Left cardiac atrium (tissue), 4 donors: ENCODE measurements at places on chromosomes 6 and 20. TPM values are rescaled to one million over a fixed set of nuclear protein-coding genes. Genes with fewer than 3 reads are reported as not detected.

Gene ADGB
- not detected for total RNA-seq

Gene LEMD2
- 26.0 TPM for total RNA-seq

Gene PBOV1
- total RNA-seq, result not detected

Gene TRIM15
- not detected for total RNA-seq

Gene TRIM26
- total RNA-seq, result 24.1 TPM

DNA sequence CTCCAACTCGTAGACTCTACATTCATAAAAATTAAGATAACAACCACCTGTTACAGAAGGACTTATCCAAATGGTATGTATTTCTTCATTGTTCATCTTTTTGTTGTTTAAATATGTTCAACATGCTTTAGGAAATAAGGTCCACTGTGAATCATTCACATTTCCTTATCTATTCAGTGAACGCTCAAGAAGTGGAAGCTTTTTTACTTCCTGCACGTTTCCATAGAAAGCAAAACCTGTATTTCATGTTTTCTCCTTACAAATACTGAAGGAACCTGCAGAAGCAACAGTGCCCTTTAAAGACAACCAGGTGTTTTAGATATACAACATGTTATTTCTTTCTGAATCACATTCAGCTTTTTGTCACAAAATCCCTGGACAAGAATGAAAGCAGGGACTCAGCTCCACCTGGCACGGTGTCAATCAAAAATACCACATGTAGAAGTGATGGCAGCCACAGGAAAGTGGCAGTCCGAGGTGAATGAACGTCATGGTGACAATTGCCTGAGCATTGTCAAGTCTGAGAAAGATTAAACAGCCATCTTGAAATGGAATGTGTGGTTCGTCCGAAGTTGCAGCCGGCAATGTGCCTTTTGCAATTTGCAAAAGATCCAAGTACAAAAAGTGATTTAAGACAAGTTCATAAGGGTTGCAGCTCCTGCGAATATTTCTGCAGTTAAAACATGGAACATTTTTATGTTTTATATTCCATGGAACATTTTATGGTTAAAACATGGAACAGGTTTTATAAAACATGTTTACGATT lies 66.7 kb upstream of the RIPOR2 start:
- no peak for DNase-seq

GRCh38 chr6:148935705-148936435 lies 189.0 kb downstream of the UST start:
- no peak for DNase-seq

- no peak for DNase-seq
Measured at GRCh38 chr20:59039233-59039632, 3.4 kb downstream of the PRELID3B start.

DNA sequence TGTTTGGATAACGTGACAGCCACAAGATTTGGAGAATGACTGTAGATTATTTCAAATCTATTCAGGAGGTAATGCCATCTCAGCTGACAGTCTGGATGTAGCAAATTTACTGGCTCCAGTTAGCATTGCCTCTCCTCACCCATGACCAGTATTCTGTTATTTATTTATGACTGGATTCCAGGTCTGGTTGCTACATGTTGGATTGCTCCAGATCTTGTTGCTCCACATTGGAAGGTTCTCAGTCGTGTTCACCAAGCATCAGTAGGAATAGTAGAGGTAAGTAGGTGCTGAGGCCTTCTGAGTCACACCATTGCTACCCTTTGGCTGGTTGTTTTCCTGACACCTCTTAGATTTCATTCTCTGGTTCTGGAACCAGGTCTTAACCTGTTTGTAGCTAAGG lies 69.5 kb upstream of the ELOVL5 start:
- DNase-seq, result no peak

DNA sequence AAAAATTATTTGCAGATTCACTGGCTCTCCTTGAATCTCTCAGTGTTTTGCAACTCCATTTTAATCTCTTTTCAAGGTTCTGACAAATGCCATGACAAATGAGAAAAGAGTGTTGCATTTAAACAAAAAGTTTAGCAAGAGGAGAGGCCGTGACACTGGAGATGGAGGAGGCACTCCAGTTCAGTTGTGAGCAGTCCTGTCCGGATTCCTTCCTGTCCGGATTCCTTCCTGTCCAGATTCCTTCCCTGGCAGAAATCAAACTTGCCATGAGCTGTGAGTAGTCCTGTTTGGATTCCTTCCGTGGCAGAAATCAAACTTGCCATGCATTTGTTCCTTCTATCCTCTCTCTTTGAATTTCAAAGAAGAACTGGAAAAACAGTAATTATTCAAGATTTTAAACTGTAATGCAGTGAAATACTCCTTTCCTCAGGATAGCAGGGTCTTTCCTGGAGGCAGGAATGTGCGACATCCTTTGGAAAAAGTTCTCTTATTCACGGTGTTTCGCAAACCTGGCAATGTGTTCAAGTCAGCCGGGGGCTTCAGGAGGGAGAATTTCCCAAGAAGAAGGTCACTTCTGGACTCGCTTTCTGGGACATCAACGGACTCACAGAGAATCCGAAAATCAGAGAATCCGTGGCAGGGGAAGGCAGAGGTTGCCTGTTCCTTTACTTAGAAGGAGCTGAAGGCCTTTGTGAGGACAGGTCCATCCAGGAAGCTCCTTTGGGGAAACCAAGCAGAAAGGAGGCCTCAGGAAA lies 48.7 kb upstream of the DACT2 start:
- DNase-seq, result peak; percentile 18

DNA sequence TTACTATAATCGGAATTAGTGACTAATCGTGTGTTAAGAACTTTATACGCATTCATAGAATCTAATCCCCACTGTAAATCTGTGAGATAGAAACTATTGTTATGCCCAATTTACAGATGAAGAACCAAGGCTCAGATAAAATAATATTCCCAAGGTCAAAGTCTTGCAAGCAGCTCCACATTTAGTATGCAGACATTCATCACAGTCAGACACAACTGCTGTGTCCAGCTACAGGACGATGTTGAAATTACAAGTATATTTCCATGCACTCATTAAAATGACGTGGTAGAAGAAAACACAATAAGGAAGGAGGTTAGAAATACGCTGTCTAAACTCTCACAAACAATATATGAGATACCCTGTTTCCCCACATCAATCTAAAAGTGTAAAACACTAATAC lies 82.5 kb downstream of the PREX1 start:
- no peak for DNase-seq

DNA sequence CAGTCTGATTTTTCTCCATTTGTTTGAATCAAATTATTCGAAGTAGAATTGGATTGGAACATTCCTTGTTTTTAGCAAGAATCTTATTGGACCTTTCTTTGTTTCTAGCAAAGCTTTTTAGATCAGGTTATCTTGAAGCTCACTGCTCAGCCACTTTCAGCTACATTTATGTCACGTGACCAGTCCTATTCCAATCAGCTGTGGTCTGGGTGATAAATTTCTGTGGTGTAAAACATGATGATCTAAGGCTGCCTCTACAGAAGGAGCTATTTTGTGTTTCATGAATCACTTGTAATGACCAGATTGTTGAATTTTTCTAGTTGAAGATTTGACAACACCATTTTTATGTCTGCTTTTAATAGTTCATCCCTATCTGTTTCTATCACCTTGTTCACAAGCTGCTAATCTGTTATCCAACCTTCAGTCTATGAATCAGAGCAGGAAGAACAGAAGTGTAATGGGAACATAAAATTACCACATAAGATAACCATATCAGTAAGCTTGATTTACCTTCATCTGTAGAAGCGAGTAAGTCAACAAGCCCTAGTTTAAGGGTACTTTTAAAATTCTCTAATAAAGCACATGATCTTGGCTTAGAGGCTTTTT lies 101.0 kb upstream of the MAP3K7 start:
- no peak for DNase-seq

DNA sequence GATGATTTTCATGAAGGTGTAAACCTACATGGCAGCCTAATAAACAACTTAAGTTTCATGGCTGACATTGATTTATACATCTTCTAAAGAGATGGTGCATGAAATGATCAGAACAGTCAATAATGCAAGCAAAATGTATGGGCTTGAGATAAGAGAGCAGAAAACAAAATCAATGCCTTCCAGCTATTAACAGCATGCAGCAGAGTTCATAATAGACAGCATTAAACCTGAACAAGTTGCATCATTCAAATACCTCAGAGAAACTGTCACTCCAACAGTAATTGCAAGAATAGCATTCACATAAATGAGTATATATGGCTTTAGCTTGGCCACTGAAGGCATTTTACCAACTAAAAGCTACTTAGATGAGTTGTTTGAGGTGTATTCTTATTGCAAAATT lies 319.6 kb upstream of the ARID1B start:
- no peak for DNase-seq

DNA sequence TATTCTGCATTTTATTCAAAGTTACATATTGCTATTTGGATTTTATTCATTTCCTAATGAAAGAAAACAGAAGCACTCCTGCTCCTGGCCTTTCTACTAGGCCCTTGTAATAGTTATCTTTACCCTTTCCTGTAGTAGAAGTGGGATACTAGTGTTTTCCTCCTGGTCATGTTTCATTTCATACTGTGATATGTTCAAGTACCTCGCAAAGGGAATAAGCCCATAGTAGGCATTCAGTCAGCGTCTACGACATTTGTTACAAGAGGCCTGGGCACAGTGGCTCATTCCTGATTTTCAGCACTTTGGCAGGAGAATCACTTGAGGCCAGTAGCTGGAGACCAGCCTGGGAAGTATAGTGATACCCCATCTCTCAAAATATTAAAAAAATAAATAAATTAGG lies 154.1 kb downstream of the ARID1B start:
- DNase-seq, result no peak

GRCh38 chr6:51199733-51200260 lies 381.1 kb downstream of the TFAP2B start:
- no peak for DNase-seq

GRCh38 chr20:57787990-57788781 lies 78.4 kb upstream of the PMEPA1 start:
- DNase-seq, result no peak

DNA sequence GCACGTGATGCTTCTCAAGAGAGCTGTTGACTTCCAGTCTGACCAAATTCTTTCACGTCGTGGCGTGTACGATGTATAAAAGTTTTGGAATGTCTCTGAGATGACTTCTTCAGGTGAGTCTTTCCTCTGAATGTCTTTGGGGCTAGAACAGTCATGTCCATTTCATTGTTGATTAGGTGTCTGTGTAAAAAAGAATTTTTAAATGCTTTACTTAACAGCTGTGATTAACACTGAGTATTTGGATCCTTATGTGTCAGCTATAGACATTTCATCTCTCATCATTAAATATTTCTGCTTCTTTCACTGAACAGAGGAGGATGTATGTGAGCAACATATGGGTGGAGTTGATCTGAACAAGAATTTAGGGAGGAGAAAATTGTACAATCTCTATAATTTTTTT lies 29.3 kb upstream of the KIF13A start:
- DNase-seq, result no peak

- DNase-seq, result no peak
Measured at GRCh38 chr6:148364056-148364824, 21.6 kb downstream of the SASH1 start.
